8988T (cell line): ENCODE measurements at places on chromosomes 2 and 18.

- DNase-seq: no peak
These were observed 144.1 kb upstream of the NCKAP5 start for GRCh38 chr2:133712369-133712768.

DNA sequence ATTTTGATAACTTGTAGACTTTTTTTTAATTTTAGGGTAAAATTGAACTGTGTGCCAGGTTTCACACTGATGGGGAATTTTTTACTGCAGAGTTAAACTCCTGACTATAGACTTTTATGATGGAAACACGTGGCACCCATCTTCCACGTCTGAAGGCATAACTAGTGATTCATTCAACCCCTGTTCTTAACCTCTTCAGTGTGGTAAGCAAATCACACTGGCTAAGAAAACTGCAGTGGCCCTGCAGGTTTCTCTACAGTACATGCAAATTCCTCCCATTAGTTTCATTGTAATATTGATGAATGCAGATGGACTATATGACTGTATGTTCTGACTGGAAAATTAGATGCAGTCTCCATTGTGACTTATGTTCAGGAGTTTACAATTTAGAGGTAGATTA, 47.2 kb downstream of the SMAD4 start:
- no peak for DNase-seq

DNA sequence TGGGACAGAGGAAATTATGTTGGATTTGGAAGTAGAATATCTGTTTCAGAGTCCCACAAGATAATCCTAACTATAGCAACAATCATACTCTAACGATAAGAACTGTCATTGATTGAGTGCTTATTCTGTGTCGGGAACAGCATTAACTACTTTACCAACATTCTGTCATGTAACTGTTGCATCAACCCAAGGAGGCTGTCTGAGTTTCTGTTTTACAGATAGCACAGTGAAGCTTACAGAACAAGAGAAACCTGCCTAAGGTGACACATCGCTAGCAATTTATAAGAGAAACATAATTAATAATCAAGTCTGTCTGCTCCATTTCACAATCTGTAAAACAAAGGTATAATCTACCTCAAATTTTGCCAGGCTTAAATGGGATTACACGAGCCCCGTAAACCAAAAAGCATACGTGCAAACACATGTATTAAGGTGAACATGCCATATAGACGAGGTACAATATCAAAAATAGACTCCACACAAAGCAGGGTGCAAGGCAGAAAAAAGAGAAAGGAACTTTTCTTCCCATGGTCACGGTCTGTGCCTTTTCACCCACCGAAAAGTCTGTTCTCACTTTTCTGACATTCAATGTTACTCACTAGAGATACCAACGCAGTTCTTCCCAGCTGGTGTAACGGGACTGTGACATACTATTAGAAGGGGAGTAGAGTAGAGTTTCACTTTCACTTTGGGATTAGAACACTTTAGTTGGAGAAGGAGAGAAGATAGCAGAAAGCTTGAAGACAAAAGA, 37.2 kb upstream of the SLC8A1 start:
- no peak for DNase-seq

GRCh38 chr18:34691614-34692013, 18.5 kb upstream of the DTNA start:
- no peak for DNase-seq

DNA sequence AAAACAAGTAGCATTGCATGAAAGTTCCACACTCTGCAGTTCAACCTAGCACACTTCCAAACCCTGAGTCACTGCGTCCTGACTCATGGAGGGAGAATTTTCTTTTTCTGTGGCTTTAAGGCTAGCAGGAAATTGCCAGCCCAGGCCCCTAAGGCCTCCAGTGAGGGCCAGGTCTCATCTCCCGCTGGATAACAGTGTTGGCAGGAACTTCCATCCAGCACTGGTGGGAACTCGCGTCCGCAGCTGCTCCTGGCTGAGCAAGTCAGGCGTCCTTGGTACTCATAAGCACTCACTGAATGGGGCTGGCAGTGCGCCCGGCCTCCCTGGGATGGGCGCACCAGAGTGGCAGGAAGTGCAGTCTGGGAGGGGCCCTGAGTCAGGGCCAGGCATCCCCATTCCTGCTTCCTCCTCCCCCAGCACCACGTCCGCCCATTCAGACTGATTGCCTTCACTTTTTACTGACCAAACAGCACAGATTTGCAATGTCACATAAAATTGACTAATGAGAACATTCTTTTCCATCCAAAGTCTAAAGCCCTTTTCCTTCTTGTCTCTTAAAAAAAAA, 14.3 kb downstream of the MALL start:
- DNase-seq: peak; percentile 71

DNA sequence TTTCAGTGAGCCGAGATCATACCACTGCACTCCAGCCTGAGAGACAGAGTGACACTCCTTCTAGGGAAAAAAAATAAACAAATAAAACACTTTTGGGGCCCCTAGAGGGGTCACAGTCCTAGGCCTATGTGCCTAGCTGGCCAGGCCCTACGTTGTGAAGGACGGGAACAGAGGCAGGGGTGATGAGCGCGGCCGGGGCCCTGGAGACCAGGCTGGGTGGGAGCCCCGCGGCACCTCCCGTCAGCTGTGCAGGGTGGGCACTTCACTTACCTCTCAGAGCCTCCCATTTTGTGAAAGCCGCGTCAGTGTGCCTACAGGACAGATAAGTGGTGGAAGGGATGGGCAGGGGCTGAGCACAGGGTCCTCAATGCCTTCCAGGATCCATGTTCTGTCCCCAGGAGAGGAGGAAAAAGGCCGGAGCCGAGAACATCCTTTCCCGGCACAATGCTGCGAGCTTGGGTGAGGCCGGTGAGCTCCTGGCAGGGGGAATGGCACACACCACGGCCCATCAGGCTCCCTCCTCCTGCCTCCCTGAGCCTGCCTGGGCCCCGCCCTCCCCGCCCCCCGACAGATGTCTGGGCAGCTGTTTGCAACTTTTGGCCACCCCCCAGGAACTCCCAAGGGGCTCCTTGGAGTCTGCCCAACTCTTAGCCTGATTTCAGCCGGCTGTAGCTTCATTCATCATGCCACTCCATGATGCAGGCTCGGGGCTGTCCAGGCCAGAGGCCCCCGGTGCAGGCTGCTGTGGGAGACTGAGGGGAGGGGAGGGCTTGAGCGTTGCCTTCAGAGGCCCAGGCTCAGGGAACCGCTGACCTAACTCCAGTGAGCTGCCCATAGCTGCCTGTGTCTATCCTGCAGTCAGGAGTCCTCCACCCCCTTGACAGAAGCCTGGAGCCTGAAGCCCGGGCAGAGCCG, 196.5 kb downstream of the TFCP2L1 start:
- no peak for DNase-seq

- no peak for DNase-seq
These were observed 1.4 kb upstream of the NRP2 start for GRCh38 chr2:205680903-205681302.

GRCh38 chr2:30866974-30867373, 59.7 kb upstream of the CAPN13 start:
- DNase-seq: no peak

- DNase-seq: no peak
These were observed 7.3 kb downstream of the PLA2R1 start for GRCh38 chr2:160054984-160055725.

- no peak for DNase-seq
These were observed 30.2 kb downstream of the GLI2 start for GRCh38 chr2:120765678-120766469.

DNA sequence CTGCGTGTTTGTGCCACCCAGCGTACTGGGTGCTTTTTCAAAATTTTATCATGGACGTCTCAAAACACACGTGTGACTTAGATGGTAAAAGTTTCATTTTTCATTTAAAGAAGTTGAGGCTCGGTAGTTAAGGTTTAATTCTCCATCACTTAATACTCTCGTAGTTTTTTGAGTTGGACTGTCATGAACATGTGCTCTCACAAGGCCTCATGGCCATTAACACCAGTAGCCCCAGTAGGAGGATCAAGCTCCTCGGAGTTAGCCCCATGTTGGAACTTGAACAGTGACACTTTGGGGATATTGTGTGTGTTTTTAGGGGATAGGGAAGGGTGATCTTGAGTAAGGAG, 15.3 kb downstream of the NMUR1 start:
- DNase-seq: no peak

DNA sequence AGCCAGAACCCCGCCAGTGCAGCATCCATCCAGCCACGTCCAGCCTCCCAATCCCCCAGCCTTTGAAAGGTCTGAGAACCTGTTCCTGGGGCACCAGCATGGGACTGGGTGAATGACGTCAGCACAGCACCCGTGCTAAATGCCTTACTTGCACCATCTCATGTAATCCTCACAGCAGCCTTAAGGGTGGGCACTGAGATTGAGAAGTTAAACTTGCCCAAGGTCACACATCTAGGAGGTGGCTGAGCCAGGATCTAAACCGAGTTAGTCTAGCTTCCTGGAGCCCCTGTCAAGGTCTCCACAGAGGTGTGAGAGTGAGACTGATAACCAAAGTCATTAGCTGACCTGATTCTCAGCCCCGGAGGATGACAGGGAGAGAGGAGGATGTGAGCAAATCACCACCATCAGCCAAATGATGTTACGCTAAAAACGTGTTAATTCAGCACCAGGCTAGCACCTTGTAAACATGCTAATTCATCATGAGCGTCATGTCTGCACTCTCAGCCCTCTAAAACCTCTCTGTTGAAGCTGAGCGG, 4.6 kb downstream of the CD8A start:
- DNase-seq: no peak

DNA sequence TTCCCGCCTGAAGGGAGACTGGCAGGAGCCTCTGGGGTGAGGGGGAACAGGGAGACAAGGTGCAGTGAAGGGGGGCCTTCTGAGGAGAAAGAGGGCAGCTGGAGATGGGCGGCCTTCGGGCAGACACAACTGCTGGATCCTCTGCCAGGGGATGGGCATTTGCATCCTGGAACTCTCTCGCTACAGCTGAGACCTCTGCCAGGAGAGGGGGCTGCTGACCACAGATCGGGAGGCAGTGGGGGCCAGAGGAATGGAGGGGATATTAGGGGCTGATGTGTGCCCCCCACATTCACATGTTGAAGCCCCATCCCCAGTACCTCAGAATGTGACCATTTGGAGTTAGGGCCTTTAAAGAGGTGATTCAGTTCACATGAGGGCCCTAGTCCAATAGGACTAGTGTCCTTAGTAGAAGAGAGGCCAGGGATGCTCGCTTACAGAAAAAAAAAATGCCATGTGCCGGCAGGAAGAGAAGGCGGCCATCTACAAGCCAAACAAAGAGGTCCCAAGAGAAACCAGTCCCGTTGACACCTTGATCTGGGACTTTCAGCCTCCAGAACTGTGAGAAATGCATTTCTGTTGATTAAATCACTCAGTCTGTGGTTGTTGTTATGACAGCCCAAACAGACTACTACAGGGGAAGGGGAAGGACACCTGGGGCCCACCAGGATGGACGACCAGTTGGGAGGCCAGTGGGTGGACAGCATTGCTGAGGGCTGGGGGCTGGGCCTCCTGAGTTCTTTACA, 50.0 kb downstream of the TRABD2A start:
- DNase-seq: no peak

- no peak for DNase-seq
These were observed 13.6 kb downstream of the TMEM185B start for GRCh38 chr2:120209427-120210269.

GRCh38 chr2:143505542-143505941, 376.3 kb downstream of the ARHGAP15 start:
- no peak for DNase-seq

DNA sequence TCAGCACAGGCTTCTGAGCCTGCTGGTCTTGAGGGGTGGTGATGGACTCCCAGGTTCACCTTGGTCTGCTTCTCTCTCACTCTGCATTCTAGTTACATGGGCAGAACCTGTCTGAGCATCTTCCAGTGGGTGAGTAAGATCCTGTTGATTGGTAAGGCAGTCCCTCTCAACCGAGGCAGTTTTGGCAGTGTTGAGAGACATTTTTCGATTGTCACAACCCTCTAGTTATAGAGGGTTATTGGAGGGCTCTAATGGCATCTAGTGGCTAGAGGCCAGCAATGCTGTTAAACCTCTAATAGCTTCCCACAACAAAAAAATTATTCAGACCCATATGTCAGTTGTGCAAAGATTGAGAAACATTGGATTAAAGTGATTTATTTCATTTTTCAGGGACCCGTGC, 9.3 kb upstream of the MGAT5 start:
- no peak for DNase-seq

DNA sequence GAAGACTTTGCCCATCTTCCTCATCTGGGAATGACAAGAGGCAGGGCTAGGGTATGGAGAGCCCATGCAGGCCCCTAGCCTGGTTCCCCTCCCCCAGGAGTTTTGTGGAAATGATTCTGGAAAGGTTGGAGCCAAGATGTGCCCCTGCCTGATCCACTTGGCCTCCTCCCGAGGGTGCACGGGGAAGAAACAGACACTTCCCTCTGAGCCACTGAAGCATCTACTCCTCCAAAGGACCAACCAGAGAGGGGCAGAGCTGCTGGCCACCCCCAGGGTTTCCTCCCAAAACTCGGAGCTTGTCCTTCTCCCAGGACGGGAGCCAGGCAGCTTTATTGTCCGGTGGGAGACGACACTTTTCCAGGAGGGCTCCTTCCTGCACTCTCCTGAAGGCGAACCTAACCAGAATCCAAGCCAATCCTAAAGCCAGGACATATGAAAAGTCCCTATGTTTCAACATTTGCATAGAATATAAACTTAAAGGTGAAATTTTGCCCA, 149.2 kb upstream of the COPS8 start:
- no peak for DNase-seq

- DNase-seq: no peak
These were observed 301.1 kb downstream of the MYCN start for GRCh38 chr2:16241166-16242160.
